Central memory CD4-positive, alpha-beta T cell (primary cell): ENCODE measurements at places on chromosomes 4 and X.

- peak; percentile 30 for DNase-seq
These were observed 772 bp upstream of the WNK3 start for GRCh38 chrX:54358424-54359211.

GRCh38 chrX:21131346-21131745, 242.9 kb upstream of the CNKSR2 start:
- DNase-seq: no peak

GRCh38 chr4:42371305-42372252, 25.7 kb upstream of the SHISA3 start:
- DNase-seq: no peak

GRCh38 chr4:82561786-82562563, at the start of gene TMEM150C:
TMEM150C (minus strand) TSS chr4:82561988; CDS start chr4:82504657, 57,331 bp downstream.
- DNase-seq: no peak

DNA sequence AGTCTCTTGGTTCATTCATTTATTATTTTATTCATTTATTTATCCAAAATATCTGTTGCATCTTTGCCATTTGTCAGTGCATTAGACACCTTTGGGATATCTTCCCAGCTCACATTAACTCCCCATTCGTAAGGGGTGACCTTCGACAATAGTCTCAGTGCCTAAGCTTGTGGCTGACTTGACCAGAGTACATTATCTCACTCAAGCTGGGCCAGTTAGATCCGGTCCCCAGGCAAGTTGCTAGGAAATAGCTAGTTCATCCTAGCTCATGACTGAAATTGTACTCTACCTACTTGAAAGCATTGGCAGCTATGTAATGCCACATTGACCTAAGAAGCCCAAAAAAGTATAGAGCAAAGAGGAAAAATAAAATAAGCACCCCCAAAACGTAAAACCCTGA, 165.3 kb downstream of the FBXO8 start:
- no peak for DNase-seq

- no peak for DNase-seq
These were observed 72.6 kb upstream of the PTPN13 start for GRCh38 chr4:86521373-86521969.

DNA sequence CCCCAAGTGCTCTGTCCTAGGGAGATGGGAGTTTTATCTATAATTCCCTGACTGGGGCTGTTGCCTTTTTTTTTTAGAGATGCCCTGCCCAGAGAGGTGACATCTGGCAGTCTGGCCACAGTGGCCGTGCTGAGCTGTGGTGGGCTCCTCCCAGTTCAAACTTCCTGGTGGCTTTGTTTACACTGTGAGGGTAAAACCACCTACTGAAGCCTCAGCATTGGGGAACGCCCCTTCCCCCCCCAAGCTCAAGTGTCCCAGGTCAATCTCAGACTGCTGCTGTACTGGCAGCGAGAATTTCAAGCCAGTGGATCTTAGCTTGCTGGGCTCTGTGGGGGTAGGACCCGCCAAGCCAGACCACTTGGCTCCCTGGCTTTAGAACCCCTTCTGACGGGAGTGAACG, 38.3 kb upstream of the CBLL2 start:
- DNase-seq: no peak

DNA sequence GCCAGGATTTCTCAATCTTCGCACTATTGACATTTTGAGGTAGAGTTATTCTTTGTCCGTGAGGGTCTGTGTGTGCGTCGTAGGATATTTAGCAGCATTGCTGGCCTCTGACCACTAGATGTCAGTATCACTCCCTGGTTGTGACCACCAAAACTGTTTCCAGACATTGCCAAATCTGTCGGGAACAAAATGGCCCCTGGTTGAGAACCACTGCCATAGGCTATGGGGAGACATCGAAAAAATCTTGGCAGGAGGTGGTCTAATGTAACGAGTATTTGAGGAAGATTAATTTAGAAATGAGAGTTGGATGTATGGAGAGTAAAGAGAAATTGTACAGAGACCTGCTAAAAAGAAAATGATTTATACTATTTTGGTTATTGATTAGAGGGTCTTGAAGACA, 108.4 kb downstream of the DOCK11 start:
- DNase-seq: peak; percentile 28
